ENCODE measurements at places on chromosomes 7 and 10. TPM values are rescaled to one million over a fixed set of nuclear protein-coding genes. Genes with fewer than 3 reads are reported as not detected.

DNA sequence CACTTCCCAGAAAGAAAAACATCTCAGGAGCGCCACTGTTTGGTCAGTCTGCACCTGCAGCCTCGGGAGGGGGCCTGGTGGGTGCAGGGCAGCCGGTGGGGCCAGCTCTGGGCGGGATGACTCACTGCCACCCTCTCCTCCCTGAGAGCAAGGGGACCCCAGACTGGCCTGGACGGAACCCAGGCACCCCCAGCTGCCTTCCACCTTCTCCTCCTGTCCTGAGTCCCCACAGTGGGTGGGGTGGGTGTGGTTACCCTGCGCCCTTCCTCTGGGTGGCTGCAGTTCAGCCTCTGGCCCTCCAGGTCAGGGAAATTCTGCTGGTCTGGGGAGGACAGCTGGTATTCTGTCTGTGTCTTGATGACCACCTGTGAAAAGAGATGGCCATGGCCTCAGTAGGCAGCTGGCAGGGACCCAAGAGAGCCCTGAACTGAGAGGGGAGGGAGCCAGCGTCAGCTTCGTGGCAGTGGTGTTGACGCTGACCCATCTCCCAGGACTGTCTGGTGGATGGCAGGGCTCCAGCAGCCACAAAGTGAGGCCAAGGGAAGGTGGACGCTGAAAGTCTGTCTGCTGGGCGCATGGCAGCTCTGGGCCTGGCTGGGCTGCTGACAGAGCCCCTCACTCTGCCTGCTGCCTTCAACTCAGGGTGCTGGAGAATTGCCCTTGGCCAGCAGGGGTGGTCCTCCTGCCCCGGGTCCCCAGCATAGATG is 8.9 kb downstream of the CALY start:
- peaks cover 16% of the 10 kb centered on the region for H3K4me1 ChIP-seq
- DNase-seq: no peak
- H3K27ac ChIP-seq: no peak overlapping the region
- H3K27me3 ChIP-seq: peaks cover 35% of the 10 kb centered on the region
- H3K4me3 ChIP-seq: no peak overlapping the region

DNA sequence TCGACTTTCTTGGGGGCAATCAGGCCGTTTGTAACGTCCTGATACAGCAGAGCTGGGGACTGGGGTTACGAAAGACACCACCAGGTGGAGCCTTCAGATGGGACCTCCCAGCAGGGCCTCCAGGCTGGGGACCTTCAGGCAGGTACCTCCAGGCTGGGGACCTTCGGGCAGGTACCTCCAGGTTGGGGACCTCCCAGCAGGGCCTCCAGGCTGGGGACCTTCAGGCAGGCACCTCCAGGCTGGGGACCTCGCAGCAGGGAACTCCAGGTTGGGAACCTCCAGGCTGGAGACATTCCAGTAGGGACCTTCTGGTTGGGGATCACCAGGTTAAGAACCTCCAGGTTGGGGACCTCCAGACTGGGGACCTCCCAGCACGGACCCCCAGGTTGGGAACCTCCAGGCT is 23.5 kb upstream of the GPR146 start:
- peaks cover 3% of the 10 kb centered on the region for H3K27me3 ChIP-seq
- DNase-seq: no peak
- no peaks in the 10 kb centered on the region for H3K4me1 ChIP-seq
- no peak overlapping the region for H3K4me3 ChIP-seq
- H3K27ac ChIP-seq: no peak overlapping the region

DNA sequence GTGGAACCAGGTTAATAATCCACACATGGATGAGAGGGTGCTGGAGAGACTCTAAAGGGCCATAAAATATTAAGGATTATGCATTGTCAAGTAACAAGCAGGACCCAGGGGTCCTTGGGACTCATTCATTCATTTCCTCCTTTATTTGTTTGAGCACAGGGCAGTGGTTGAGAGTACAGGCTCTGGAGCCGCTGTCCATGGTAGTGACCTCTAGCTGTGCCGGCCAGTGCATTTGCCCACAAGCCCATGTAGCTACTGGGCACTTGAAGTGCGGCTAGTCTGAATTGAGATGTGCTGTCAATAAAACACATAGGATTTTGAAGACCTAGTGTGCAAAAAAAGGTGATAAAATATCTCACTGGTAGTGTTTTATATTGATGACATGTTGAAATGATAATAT is 137.6 kb downstream of the C10orf105 start:
- H3K4me3 ChIP-seq: no peak overlapping the region
- H3K27me3 ChIP-seq: peaks cover 14% of the 10 kb centered on the region
- H3K36me3 ChIP-seq: no peaks in the 10 kb centered on the region
- no peak for DNase-seq
- H3K27ac ChIP-seq: no peak overlapping the region

Gene ASZ1
- not detected for total RNA-seq

Gene HOXA10
- 39.4 TPM for total RNA-seq

GRCh38 chr7:88165697-88166096 is 54.1 kb downstream of the SRI start:
- no peak for DNase-seq
- no peak overlapping the region for H3K4me3 ChIP-seq
- H3K27me3 ChIP-seq: peaks cover 2% of the 10 kb centered on the region
- H3K36me3 ChIP-seq: no peaks in the 10 kb centered on the region
- no peak overlapping the region for H3K27ac ChIP-seq

All from HFFc6 (cell line).